Stimulated activated CD8-positive, alpha-beta memory T cell treated with anti-CD3 and anti-CD28 coated beads, Interleukin-7, amount 100 ng/mL, for 4 hours (primary cell): ENCODE measurements at places on chromosomes 12 and 14.

- DNase-seq: peak; percentile 61
Observed at GRCh38 chr12:47216150-47216677, 136.5 kb upstream of the AMIGO2 start.

GRCh38 chr12:92065018-92065499 is 80.6 kb downstream of the BTG1 start:
- DNase-seq: no peak

- no peak for DNase-seq
Observed at GRCh38 chr14:46259536-46259935, 392.0 kb downstream of the RPL10L start.

- DNase-seq: no peak
Observed at GRCh38 chr12:2693244-2693860, 101.4 kb upstream of the FKBP4 start.

- DNase-seq: no peak
Observed at GRCh38 chr14:24978862-24979724, 70.9 kb downstream of the STXBP6 start.

DNA sequence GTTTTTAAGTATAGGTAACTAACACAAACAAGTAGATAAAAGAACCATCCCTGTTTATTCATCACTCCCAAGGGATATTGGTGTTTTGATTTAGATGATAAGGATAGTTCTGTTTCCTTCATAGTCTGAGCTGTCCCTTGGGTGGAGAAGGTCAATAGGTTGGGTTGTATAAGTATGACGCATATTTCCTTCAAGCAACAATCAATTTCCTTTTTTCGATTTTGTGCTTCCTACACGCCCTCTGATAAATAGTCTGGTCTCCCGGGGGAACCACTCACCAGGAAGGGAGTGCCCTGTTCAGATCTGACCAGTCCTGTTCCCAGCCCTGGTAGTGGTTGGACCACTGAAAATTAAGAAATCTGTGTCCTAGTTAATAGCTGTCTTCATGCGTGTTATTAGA is 378.8 kb upstream of the FAR2 start:
- no peak for DNase-seq

DNA sequence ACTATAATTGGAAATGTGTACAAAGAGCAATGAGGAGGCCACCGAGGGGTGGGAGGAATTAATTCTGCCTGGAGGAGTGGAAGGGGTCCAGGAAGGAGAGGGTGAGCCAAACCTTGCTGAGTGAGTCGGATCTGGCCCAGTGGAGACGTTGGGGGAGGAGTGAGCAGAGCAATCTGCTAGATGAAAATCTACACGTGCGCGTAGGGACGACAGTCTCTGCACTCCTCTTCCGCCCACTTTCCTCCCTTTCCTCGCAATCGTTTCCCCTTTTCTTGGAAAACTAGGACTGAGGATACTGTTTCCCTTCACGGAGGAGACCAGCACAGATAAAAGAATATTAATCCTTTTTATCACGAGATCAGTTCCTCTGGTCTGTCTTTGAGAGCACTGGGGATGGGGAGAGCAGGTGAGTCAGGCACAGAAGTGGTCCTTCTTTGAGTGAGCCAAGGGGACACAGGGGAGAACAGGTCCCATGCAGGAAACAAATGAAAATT is 2.9 kb upstream of the NAB2 start:
- peak; percentile 39 for DNase-seq

DNA sequence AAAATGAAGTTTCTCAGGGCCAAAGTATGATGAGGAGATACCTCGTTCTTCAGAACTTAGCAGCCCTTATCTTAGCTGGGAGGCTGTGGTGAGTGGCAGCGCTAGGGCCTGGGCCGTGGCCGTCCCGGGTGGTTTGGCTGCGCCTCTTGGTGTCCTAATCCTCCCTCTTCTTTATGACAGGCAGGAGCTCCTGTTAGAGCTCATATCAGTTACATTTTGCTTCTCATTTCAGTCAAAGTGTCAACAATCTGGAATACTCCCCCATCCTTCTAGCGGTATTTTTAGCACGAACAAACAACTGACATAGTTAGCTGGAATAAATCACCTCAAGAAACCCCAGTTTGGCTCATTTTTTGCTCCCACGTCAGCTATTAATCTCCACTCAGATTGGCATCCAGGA is 188.8 kb downstream of the TTC7B start:
- DNase-seq: no peak

DNA sequence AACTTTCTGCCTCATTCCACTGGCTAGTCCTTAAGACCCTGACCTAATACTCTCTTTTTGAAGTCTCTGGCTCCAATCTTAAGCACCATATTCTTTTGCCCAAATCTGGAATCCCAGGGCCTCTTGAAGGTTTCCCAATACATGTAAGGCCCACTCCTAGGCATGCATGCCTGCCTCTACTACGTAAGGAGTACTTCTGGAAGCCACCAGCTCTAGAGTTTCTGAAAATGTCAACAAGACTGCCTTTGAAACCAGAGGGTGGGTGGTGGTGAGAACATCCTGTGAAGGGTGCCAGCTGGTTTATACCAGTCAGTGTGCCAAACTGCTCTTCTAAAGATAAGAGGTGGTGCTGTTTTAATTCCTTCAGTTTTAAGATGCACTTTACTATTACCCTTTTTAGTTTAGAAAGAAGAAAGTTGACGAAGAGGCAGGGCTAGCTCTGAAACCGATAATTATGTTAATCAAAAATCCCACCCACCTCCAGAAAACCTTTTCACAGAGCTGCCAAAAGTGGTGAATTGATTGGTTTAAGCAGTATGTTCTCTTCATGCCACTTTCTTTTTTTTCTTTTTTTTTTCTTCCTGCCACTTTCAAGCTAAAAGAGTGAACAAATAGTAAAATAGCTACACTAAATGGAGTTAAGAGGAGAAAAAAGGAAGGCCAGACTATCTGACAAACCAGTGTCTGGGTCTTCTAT is 8.7 kb upstream of the WDR89 start:
- DNase-seq: peak; percentile 19

- no peak for DNase-seq
Observed at GRCh38 chr12:30930641-30931040, 4.1 kb downstream of the TSPAN11 start.

DNA sequence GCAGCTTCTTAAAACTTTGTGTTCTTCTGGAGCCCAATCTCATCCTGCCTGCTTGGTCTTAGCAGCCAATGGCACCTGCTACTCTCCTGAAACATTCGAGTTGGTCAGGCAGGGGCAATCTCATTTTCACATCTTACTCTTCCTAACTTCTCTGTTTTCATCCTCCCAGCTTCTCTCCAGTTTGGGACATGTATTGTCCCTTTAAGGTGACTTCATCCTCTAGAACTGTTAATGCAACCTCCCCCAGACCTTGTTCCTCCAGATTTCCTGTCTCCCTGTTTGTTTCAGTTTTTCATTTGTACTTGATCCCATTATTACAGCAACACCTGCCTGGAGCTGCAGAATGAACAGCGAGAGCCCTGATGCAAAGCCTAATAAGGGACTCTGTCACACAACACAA is 31.3 kb downstream of the SERPINA11 start:
- no peak for DNase-seq

DNA sequence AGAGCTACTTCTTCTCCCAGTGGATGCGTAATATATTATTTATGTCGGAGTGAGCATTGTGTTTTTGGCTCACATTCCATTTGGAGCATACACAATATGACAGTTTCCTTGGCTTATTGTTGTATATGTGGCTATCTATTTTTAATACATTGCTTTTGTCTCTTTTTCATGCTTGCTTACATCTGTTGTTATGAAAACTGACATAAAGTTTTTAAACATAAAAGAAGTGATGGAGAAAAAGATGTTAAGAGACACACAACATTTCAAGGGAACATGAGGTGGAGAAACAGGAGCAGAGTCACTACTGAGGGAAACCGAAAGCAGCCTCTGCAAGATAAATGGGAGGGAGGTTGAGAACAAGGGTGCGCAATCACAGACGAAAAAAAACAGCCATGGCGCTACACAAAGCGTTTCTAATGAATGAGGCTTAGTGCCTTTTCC is 228.4 kb upstream of the NPAS3 start:
- DNase-seq: no peak

DNA sequence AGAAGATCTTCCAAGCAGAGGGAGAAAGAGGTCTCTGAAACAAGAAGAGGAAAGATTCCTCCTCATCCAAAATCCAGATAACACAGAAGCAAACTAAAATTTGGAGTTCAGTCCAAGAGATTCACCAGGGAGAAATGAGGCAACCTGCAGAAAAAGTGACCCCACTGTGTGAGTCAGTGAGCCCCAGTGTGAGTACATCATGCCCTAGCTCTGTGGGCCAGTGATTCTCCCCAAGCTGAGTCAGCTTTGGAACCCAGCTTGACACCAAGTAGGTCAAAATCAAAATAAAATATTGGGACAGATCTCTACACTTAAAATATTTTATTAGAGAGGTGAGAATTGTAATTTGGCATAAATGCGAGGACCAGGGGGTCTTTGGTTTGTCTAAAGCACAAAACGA is 17.2 kb downstream of the CLEC2B start:
- no peak for DNase-seq

- DNase-seq: no peak
Observed at GRCh38 chr12:62562846-62563245, 96.2 kb downstream of the MON2 start.

GRCh38 chr12:70468741-70469140 is 102.7 kb downstream of the KCNMB4 start:
- no peak for DNase-seq

GRCh38 chr12:112149596-112149995 is 24.2 kb downstream of the TRAFD1 start:
- no peak for DNase-seq

DNA sequence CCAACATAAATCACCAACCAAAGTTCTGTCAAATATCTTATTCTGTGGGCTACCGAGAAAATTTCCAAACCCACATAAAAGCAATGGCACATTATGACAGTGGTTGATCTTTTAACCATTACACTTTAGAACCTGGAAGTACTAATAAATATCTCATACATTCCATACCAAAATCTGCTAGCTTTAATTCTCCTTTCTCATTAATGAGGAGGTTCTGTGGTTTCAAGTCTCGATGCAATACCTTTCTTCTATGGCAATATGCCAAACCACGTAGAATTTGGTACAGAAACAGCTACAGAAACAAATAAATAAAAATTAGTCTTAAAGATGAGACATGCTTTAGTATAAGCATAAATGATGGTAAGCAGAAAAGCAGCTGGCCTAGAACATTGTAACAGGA is 100.7 kb downstream of the ELK3 start:
- no peak for DNase-seq

DNA sequence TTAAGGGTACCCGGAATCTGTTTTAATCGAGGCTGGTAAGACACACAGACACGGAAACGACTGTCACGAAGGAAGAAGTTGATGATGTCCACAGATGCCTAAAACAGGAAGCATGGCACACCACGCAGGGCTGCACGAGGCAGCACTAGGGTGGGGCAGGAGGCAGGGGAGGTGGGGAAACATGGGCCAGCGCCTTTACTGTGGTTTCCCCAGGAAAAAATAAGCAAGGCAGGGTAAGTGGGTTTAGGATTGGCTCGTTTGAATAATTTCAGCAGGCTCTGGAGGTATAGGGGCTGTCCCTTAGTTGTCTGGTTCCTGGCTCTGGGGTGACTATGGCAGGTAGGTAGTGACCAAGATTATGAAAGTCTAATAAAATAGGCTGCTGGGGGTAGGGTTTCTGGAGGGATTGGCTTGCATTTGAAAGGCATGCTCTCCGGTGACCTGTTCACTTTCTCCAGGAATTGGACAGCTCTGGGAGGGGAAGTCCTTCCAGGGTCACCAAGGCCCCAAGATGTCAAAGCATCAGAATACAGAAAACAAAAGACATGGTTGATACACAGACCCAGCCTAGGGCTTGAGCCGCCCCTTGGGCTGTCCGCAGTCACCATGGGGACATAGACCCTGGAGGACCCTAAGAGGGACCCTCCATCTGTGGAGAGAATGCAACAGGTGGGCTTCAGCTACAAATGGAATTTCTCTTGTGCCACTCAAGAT is 35.3 kb downstream of the MAP1LC3B2 start:
- no peak for DNase-seq

DNA sequence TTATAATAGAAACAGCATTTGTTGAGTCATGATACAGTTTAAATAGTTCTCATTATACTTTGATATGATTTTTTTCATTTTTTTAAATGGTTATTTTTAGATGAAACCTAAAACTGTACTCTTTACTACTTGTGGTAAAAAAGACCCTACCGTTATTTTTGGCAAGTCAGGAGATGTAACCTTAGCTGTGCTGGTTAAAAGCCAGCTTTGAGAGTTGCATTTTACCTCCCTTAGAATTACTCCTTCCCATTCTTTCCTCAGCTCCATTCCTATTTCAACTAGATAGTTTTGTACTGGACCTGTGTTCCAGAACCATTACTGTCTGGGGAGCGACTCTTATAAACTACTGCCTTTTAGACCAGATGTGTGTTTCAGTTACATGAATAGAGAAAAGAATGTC is 92.0 kb downstream of the RAD51B start:
- no peak for DNase-seq

DNA sequence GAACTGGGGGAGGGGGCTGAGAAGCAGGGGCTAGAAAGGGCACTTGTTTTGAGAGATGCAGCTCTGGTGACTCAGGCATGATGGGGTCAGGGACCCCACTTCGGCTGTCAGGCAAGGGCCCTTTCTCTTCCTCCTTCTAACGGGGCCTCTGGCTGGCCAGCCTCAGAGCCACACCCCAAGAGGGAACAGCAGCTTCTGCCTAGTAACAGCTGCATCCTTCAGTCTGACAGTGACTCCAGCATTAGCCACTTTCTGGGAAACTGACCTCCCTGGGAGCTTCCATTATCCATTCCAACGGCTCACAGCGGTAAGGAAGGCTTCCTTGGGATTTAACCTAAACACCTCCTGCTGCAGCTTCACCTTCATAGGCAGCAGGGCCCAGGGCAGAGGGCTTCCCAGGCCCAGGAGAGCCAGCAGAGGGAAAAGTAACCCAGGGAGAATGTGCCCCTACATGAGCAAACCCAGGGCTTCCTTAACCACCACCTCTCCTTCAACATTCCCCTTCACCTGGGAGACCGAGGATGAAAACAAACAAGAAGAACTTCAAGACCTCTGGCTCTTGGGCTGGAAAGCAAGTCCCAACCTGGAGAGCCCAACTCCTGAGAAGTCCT is 2.7 kb downstream of the NCKAP5L start:
- no peak for DNase-seq

DNA sequence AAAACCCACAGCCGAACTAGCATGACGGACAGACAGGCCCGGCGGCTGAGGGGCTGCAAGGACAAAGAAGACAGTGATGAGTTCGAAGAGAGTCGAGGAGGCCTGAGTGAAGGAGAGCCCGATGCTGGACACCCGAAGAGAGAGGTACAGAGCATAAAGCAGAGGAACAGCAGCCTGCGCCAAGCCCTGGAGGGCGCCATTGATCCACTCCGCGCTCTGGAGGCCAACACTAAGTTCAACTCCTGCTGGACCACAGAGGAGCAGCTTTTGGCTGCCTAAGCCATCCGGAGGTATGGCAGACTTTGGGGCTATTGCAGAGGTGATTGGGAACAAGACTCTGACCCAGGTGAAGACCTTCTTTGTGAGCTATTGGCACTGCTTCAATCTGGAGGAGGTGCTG is 7.8 kb upstream of the PLXNC1 start:
- DNase-seq: peak; percentile 36

- DNase-seq: no peak
Observed at GRCh38 chr12:56676851-56677580, 11.1 kb downstream of the PTGES3 start.

GRCh38 chr12:21387174-21387573 is 14.5 kb downstream of the IAPP start:
- DNase-seq: no peak
